ENCODE measurements at places on chromosomes 2 and 18.
A peak's percentile ranks its signal among the peaks of the same experiment; 100 is the strongest.

DNA sequence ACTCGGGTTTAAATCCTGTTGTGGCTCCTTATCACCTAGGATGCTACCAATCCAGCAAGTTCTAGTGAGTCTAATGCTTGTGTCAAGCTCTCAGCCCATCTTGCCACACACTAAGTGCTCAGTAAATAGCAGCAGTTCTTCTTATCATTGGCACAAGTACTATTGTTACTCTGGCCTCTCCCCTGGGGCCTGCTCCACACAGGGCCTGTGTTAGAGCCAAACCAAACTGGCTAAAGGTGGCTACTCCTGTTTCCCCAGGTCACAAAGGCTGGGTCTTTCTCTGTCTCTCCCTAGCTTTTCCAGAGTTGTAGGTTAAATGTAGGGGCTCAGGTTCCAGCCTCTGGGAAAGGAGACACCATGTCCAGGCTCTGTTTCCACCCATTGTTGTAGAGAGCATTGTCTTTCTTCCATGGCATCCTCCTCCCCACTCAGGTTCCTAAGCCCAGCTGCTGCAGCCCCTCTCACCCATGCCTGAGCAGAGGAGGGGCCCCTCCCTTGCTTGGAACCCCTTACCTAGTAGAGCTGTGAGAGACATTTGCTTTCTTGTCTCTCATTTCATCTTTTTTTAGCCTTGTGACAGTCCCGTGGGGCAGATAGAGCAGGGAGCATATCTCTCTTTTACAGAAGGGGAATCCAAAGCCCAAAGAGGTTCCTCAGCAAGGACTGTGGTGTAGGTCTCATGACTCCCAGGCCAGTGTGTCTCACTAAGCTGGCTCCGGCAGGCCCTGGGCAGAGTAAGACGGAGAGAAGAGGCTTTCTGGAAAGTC is 56.4 kb upstream of the OTOF start:
- no peak for DNase-seq

GRCh38 chr18:57211776-57212175 is 64.9 kb downstream of the BOD1L2 start:
- no peak for DNase-seq

GRCh38 chr2:217559084-217559483 is 443.7 kb downstream of the TNS1 start:
- no peak for DNase-seq

GRCh38 chr18:45285251-45285650 is 330.0 kb upstream of the SLC14A2 start:
- DNase-seq, result no peak

DNA sequence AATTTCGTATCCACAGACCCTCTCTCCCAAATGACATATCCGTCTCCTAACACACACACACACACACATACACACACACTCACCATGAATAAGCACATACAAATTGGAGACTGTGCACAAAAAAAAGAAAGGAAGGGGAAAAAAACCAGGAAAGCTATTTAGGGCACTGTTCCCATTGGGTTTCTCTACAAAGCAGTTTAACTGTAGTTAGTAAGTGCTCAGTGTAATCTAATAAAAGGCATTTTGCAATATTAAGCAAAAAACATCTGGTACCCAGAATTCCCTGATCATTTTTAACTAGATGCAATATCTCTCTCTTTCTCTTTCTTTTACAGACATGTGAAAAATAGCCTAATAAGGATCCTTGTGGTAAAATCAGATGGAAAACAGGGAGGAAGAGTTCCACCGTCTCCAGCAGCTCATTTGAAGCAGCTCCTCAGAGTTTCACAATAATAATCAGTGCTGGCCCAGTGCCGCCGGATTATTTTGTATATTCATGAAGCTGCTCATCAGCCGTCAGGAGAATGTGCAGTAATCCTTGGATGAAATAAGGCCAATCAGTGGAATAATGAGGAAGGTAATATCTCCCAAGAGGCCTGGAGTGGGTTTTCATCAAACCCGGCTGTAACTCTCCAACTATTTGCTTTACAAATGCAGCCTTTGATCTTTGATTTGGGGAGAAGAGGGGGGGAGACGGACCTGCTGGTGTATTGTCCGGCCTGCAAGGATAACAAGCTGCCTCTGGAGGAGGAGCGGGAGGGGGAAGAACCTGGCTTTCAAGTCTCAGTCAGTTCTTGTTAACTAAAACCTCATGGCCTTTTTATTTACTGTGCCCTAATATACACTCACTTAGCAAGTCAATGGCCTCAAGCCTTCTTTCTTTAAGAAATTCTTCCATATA is 227.6 kb upstream of the SMIM21 start:
- DNase-seq, result no peak

- DNase-seq, result no peak
Observed at GRCh38 chr18:48994044-48994651, 43.4 kb upstream of the SMAD7 start.

GRCh38 chr2:9207641-9208311 is 1.2 kb downstream of the ASAP2 start:
- peak; percentile 41 for DNase-seq

DNA sequence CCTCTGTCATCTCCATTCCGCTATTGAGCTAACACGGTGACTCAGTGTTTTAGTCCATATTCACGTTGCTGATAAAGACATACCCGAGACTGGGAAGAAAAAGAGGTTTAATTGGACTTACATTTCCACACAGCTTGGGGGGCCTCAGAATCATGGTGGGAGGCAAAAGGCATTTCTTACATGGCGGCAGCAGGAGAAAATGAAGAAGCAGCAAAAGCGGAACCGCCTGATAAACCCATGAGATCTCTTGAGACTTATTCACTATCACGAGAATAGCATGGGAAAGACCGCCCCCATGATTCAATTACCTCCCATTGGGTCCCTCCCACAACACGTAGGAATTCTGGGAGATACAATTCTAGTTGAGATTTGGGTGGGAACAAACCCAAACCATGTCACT is 22.6 kb upstream of the CXXC1 start:
- DNase-seq, result no peak

GRCh38 chr2:128714285-128714684 is 395.6 kb upstream of the HS6ST1 start:
- no peak for DNase-seq

- DNase-seq, result no peak
Observed at GRCh38 chr2:198717451-198717850, 740.3 kb downstream of the SATB2 start.

- peak; percentile 21 for DNase-seq
Observed at GRCh38 chr2:222039821-222040220, 259.0 kb downstream of the PAX3 start.

- no peak for DNase-seq
Observed at GRCh38 chr2:233600386-233600785, 17.0 kb upstream of the UGT1A8 start.

DNA sequence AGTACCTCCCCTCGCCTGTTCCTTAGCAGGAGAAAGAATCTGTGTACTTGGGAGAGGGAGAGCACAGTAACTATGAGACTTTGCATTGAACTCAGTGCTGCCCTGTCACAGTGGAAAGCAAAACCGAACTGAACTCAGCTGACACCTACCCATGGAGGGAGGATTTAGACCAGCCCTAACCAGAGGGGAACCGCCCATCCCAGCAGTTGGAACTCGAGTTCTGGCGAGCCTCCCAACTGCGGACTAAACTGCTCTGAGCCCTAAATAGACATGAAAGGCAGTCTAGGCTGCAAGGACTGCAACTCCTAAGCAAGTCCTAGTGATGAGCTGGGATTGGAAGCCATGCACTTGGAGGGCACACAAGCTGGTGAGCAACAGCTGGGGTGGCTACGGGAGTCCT is 110.4 kb downstream of the GRB14 start:
- no peak for DNase-seq

DNA sequence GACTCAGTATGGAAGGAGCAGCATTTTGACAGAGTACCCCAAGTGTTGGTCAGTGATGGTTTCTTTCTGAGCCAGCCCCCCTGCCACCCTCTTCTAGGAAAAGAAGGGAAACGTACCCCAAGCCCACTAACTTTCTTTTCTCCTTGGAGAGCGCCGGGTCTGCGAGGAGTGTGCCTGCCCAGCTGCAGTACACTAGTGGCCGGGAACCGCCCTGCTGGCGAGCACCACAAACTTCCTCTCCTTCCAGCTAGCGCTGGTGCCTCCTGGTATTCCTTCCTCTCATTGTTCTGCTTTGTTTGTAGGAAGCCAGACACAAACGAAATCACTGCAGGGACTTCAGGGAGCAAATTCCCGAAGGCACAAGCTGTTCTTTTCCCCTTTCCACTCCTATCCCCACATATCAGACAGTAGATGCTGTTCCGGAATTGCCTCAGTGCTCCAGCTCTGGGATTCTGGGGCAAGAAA is 1.8 kb downstream of the CCDC85A start:
- peak; percentile 58 for DNase-seq

- no peak for DNase-seq
Observed at GRCh38 chr2:42973726-42974125, 181.3 kb upstream of the HAAO start.

GRCh38 chr18:45527891-45528290 is 87.4 kb upstream of the SLC14A2 start:
- DNase-seq, result no peak

DNA sequence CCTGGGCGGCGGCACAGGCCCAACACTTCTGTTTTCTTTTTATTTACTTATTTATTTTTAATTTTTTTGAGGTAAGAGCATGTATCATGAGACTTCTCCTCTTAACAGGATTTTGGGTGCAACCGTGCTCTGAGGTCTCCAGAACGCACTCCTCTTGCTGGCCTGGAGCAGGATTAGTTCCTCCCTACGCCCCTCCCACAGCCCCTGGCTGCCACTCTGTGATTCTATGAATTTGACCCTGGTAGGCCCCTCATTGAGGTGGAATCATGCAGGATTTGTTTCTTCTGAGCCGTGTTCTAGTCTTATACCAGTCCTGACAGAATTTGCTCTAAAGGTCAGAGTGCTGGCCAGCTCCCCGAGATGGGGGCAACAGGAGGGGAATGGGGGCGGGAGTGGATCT is 106.5 kb upstream of the HS6ST1 start:
- DNase-seq, result no peak

- DNase-seq, result peak; percentile 27
Observed at GRCh38 chr2:225274751-225275150, 124.8 kb upstream of the NYAP2 start.

DNA sequence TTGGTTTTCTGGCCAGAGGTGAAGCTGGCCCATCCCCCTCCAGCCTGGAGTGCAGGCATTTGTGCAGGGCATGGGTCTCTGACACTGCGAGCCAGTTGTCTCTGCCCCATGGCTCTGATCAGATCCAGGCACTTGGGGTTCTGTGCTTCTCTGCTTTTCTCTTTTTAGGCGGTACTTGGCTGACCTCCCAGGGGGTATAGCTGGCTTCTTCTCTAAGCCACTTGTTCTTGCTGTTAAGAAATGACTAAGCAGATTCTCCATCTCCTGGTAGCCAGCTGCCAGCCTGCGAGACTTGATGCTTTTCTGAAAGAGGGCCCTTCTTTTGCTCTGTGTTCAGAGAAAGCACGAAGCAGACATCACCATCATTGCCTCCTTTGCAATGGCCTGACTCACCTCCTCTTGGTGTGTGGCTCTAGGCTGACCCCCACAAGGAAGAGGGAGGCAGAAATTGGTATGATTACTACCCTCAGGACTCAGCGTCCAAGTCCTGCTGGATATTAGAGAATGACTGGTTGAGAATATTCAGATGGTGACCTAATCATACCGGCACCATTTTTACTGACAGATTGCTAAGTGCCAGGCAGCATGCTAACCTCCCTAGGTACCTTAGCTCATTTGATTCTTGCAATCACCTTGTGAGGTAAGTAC is 32.7 kb downstream of the TNP1 start:
- no peak for DNase-seq

- DNase-seq, result no peak
Observed at GRCh38 chr2:218343591-218343990, 13.1 kb upstream of the CATIP start.

GRCh38 chr2:113141451-113141850 is 14.1 kb downstream of the IL1RN start:
- DNase-seq, result no peak

- DNase-seq, result no peak
Observed at GRCh38 chr2:238504181-238504931, 77.6 kb downstream of the ASB1 start.

DNA sequence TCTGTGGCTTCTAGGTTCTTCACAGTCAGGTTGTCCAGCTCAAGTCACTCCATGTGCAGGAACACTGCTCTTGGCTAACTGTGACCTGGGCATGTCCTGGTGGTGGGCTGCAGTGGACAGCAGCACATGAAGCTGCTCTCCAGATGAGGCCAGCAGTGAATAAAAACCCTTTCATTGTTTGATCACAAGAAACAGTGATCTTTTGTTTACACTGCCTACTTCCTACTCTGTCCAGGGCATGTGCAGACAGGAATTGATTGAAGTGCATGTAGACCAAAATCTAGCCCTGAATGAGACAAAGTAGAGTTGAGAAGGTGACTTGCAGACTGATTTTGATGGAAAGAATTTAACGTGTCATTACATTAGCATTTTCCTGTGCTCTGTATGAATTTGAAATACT is 34.9 kb downstream of the BCL2L11 start:
- DNase-seq, result no peak

DNA sequence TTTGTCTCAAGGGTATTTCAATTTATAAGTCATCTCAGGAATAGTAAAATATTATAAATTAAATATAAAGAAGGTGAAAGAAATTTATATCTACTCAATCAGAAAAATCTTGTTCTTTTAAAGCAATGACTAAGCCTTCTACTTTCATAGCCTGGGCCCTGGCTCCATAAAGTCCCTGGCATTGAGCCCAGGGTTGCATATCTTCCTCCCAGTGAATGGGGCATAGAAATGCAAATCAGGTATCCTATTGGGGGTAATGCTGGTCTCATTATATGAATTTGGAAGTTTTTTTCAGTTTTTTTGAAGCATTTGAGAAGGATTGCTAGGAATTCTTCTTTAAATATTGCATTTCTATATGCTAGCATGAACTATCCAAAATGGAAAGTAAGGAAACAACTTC is 73.9 kb upstream of the MC2R start:
- no peak for DNase-seq

- peak; percentile 56 for DNase-seq
Observed at GRCh38 chr2:19059076-19059475, 299.3 kb downstream of the OSR1 start.

GRCh38 chr2:8954990-8955389 is 48.5 kb downstream of the MBOAT2 start:
- no peak for DNase-seq

- no peak for DNase-seq
Observed at GRCh38 chr2:98701230-98701629, 29.7 kb downstream of the MGAT4A start.

DNA sequence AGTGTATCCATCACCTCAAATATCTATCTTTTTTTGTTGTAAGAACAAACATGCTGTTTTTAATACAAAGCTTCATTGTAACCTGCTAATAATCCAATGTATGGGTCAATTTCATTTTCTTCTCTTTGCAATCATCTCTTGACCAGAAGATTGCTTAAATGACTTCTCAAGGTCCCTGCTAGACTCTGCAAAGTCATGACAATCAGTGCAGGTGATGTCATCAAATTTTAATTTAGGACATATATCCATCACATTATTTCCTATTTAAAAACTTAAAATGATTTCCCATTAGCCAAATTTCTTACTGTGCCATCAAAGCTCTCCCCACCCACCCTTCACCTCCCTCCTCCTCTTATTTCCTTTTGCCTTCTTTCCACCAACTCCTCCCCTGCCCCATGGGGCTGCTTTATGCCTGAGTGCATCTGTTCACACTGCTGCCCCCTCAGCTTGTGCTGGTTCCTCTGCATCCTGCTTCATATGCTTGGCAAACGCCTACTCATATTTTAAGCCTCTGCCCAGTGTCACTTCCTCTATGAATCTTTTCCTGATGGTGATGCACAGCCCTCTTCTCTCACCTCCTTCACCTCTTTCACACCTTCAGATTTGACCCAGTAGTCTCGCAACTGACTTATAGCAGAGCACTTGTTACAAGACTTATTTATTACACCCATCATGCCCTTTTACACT is 20.3 kb downstream of the PLEK start:
- no peak for DNase-seq

Data from Calu3 (cell line).